ENCODE measurements at places on chromosomes 1 and 21. TPM values are rescaled to one million over a fixed set of nuclear protein-coding genes. Genes with fewer than 3 reads are reported as not detected.

DNA sequence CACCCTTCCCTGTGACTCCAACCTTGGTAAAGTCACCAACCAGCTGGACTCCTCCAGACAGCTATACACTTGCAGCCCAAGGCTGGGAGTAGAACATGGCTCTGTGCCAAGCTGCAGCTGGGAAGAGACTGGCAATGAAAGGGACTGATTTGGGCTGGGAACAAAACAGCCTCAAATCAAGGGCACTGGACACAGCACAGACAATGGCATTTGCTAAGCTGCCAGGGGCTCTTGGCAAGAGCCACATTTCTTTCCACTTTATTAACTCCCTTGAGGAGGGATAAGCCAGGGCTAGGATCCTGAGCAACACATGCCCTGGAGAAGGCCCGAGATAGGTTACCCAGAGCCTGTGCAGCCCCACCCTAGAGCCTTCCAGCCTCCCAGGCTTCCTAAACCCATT lies 12.0 kb downstream of the SYT11 start:
- no peak overlapping the region for H3K4me3 ChIP-seq
- H3K36me3 ChIP-seq, result peaks cover 8% of the 10 kb centered on the region
- DNase-seq, result no peak
- H3K27me3 ChIP-seq, result no peaks in the 10 kb centered on the region

- DNase-seq, result no peak
- H3K4me3 ChIP-seq, result no peak overlapping the region
- H3K27me3 ChIP-seq, result no peaks in the 10 kb centered on the region
- H3K27ac ChIP-seq, result no peak overlapping the region
- H3K4me1 ChIP-seq, result no peaks in the 10 kb centered on the region
- no peaks in the 10 kb centered on the region for H3K36me3 ChIP-seq
Measured at GRCh38 chr1:58333511-58333910, 213.0 kb downstream of the OMA1 start.

DNA sequence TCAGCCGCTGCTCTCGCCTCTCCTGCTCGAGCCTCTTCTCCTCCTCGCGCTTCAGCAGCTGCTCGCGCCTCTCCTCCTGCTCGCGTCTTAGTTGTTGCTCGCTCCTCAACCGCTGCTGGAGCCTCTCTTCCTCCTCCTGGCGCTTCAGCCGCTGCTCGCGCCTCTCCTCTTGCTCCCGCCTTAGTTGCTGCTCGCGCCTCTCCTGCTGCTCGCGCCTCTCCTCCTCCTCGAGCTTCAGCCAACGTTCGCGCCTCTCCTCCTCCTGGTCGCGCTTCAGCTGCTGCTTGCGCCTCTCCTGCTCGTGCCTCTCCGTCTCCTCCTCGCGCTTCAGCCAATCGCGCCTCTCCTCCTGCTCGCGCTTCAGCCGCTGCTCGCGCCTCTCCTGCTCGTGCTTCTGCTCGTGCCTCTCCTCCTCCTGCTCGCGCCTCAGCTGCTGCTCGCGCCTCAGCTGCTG lies 3.7 kb downstream of the TCHH start:
- peaks cover 2% of the 10 kb centered on the region for H3K4me1 ChIP-seq
- H3K27me3 ChIP-seq, result peaks cover 8% of the 10 kb centered on the region
- H3K27ac ChIP-seq, result no peak overlapping the region

DNA sequence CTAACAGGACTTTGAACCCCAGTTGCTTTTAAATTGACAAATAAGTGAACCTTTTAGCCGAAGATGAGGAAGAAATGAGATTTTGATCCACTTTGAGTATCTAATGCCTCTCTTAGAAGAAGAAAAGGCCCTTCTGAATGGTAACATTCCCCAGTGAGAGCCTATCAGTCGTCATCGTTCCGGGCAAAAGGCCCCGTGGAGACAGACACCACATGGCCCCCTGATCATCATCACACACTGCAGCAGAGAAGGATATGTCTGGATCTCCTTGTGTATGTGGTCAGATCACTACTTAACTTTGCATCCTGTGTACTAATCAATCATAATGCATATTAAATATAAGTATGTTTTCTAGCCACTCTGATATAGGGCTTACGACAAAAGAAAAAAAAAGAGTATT lies 87.3 kb upstream of the SMYD2 start:
- H3K27me3 ChIP-seq, result peaks cover 46% of the 10 kb centered on the region
- no peak overlapping the region for H3K27ac ChIP-seq
- no peaks in the 10 kb centered on the region for H3K4me1 ChIP-seq
- H3K36me3 ChIP-seq, result no peaks in the 10 kb centered on the region
- no peak for DNase-seq

DNA sequence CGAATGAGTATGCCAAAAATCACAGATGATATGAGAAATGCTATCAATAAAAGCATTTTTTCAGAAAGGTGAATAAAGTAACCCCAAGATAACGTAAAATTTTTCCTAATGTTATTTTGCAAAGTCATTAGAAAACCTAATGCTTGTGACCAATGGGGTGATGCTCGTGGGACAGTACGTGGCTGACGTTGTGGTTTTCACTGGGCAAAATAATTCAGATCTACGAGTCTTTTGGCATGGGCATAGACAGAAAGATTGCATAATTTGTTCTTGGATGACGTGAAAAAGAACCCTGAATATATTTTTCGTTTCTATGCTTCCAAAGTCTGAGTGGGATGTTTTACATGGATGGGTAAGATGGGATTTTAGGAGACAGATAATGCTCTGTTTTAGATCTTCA lies 71.0 kb downstream of the PBX1 start:
- no peak overlapping the region for H3K4me3 ChIP-seq
- H3K27me3 ChIP-seq, result no peaks in the 10 kb centered on the region
- DNase-seq, result no peak
- peaks cover 2% of the 10 kb centered on the region for H3K4me1 ChIP-seq

Gene TNFRSF18
- total RNA-seq, result 231 TPM

Gene MED8
- total RNA-seq, result 41.6 TPM

Gene CATSPERE
- total RNA-seq, result 0.25 TPM

DNA sequence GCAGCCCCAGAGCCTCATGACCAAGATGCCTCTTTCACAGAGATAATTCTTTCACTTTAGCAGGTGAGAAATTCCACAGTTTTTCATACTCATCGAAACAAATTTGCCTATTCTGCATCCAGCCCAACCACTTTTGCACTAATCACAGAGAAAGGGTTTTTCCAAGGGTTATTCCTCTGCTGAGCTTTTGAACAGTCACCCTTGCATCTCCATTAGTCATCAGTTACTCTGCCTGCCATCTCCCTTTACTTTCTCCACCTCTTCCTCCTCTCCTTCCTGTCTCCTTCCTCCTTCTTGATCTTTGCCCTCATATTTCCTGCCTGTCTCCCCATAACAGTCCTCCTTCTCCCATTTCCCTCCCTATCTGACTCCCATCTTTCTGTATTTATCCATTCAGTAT lies 43.9 kb downstream of the FH start:
- no peaks in the 10 kb centered on the region for H3K27me3 ChIP-seq
- H3K4me3 ChIP-seq, result no peak overlapping the region
- H3K27ac ChIP-seq, result no peak overlapping the region
- DNase-seq, result no peak

DNA sequence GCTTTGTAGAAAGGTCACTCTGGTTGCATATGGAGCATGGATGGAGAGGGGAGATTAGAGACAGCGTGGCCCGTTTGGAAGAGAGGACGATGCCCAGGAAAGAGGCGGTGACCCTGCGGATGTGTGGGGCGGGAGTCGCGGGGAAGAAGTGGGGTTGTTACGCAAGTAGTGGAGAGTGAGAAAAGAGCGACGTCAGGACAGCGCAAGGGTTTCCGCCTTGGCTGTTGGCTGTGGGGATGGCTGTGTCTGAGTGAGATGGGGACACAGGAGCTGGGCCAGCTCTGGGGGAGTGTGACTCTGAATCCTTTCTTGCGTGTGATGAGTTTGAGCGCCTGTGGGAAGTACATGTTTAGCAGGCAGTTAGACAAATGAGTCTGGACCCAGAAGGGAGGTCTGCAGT lies 3.8 kb downstream of the B4GALT2 start:
- DNase-seq, result no peak
- H3K36me3 ChIP-seq, result peaks cover 37% of the 10 kb centered on the region
- no peaks in the 10 kb centered on the region for H3K27me3 ChIP-seq
- no peak overlapping the region for H3K4me3 ChIP-seq
- H3K27ac ChIP-seq, result no peak overlapping the region

DNA sequence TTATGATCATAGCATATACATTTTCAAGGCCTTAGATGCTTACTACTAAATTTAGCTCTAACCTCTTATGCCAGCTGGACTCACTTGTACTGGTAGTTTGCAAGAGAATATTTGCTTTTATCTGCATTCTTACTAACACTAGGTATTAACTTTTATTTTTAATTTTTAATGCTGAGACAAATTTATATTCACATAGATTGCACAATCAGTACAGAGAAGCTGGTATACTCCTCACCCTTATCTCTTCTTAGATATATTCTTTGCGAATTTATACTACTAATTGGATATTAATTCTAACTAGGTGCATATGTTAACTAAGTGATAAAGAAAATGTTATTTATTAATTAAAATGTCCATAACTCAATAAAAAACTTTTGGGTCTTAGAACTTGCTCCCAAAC lies 561.8 kb upstream of the PRMT6 start:
- no peaks in the 10 kb centered on the region for H3K27me3 ChIP-seq
- no peak overlapping the region for H3K27ac ChIP-seq
- no peak overlapping the region for H3K4me3 ChIP-seq
- no peaks in the 10 kb centered on the region for H3K4me1 ChIP-seq
- no peak for DNase-seq

GRCh38 chr1:109388884-109389637 lies 8.7 kb downstream of the SORT1 start:
- peaks cover 11% of the 10 kb centered on the region for H3K27me3 ChIP-seq
- H3K27ac ChIP-seq, result no peak overlapping the region
- no peak for DNase-seq
- H3K4me1 ChIP-seq, result peaks cover 32% of the 10 kb centered on the region
- no peaks in the 10 kb centered on the region for H3K36me3 ChIP-seq

Gene CASP9
- total RNA-seq, result 19.4 TPM

DNA sequence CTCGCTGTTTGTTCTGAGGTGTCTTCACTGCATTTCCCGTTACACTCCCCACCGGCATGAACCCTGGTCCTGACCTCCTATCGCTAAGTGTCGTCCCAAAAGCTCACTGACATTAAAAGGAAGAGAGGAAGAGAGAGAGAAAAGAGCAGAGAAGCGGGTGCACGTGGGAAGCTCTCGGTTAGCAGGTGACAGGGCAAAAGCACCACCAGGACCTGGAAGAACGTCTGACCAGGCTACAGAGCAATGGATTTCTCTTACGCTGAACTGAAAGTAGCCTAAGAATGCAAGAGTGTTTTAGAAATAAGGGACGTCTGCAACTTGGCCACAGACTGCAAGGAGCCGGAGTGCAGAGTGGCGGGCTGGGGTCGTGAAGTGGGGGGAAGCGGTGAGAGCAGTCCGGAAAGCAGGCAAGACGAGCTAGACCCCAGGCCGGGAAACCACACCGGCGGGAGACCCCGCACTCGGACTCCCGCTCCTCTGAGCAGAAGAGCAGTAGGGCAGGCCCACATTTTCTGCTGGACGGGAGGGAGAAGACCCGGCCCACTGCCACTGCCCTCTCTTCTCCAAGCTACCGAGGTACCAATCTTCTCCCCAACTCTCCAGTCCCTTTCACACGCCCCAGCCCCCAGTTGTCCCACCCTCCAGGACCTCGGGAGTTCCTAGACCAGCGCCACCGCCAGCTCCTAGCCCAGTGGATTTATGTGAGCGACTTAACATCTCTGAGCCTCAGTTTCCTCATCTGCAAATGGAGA lies 8.3 kb upstream of the MPZL1 start:
- peaks cover 23% of the 10 kb centered on the region for H3K4me1 ChIP-seq
- DNase-seq, result no peak
- peak overlapping the region; percentile 76 for H3K27ac ChIP-seq
- H3K27me3 ChIP-seq, result peaks cover 4% of the 10 kb centered on the region
- H3K36me3 ChIP-seq, result peaks cover 3% of the 10 kb centered on the region

DNA sequence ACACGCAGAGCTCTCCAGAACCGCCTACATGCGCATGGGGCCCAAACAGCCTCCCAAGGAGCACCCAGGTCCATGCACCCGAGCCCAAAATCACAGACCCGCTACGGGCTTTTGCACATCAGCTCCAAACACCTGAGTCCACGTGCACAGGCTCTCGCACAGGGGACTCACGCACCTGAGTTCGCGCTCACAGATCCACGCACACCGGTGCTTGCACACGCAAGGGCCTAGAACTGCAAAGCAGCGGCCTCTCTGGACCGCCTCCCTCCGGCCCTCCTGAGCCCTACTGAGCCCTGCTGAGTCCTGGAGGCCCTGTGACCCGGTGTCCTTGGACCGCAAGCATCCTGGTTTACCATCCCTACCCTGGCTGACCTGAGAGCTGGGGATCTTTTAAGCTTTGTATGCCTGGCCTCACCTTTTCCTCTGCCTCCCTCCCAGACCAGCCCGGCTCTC lies 8.3 kb downstream of the OLIG2 start:
- no peaks in the 10 kb centered on the region for H3K36me3 ChIP-seq
- peaks cover 42% of the 10 kb centered on the region for H3K27me3 ChIP-seq
- H3K4me1 ChIP-seq, result peaks cover 17% of the 10 kb centered on the region
- H3K4me3 ChIP-seq, result no peak overlapping the region
- no peak for DNase-seq

Gene ADORA3
- total RNA-seq, result not detected

DNA sequence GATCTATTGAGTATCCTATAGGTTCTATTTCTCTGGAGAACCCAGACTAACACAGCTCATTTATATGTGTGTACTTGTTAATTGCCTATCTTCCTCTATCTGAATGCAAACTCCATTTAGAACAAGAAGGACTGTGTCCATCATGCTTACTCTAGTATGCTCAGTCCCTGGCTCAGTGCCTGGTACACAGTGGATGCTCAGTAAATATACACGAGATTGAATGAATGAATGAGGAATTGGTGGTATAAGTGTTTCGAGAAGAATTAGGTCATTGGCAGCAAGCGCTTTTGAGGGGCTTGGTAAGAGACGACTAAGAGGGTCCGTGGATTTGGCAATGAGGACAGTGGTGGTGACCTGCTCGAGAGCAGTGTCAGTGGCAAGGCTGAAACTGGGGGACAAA lies 112.5 kb downstream of the CSMD2 start:
- H3K27me3 ChIP-seq, result no peaks in the 10 kb centered on the region
- H3K27ac ChIP-seq, result no peak overlapping the region
- no peaks in the 10 kb centered on the region for H3K36me3 ChIP-seq
- no peak overlapping the region for H3K4me3 ChIP-seq

DNA sequence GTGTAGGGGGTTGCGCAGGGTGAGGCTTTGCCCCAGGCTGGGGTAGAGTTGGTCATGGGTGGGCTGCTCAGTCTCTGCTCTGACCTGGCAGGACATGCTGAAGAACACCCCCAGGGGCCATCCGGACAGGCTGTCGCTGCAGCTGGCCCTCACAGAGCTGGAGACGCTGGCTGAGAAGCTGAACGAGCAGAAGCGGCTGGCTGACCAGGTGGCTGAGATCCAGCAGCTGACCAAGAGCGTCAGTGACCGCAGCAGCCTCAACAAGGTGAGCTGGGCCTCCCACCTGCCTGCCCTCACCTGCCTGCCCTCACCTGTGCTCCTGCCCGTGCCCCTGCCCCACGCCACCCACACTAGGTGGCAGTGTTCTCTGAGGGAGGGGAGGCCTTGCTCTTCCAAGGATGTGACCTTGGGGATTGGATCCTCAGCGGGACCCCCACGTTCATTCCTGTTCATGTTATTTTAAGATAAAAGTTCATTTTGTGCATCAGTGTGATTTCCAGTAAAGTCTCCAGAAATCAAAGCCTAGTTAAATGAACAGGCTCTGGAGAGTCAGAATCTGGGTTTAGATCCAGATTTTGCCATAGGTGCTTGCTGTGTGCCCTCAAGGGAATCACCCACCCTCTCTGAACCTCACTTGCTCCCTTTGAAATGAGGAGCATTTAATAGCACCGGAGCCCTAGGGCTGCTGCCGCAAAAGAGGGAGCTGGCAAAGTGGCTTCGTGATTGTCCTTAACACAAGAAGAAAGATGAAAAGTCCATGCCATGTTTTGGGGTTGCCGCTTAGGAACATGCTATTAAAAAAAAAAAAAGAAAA lies 87.9 kb downstream of the ARHGEF10L start:
- H3K27ac ChIP-seq, result no peak overlapping the region
- no peaks in the 10 kb centered on the region for H3K4me1 ChIP-seq
- no peaks in the 10 kb centered on the region for H3K27me3 ChIP-seq
- no peak overlapping the region for H3K4me3 ChIP-seq
- no peak for DNase-seq

Data from activated T-helper 2 cell treated with anti-CD3 and anti-CD28 coated beads, Interferon-gamma antibody, Interleukin-2, Interleukin-4, amounts not matched to agents 10 μg/mL and 5 μg/mL and 100 μg/mL, durations not matched to agents 14 hours and 24 hours and 36 hours (primary cell).